ENCODE measurements at places on chromosomes 3 and 15. TPM values are rescaled to one million over a fixed set of nuclear protein-coding genes. Genes with fewer than 3 reads are reported as not detected.

RBP2 gene
- not detected for total RNA-seq

WDR49 gene
- total RNA-seq: not detected

ZIC4 gene
- 10.2 TPM for total RNA-seq

CDCP1 gene
- 0.48 TPM for total RNA-seq

SERPINI2 gene
- not detected for total RNA-seq

C3orf52 gene
- 2.1 TPM for total RNA-seq

ZKSCAN7 gene
- 6.8 TPM for total RNA-seq

DUOXA2 gene
- not detected for total RNA-seq

ZNF662 gene
- total RNA-seq: not detected

MLF1 gene
- total RNA-seq: 13.7 TPM

TMEM108 gene
- total RNA-seq: 7.1 TPM

COL6A6 gene
- not detected for total RNA-seq

UBXN7 gene
- 62.5 TPM for total RNA-seq

DLEC1 gene
- total RNA-seq: 0.17 TPM

AHSG gene
- total RNA-seq: not detected

PARP9 gene
- total RNA-seq: 16.5 TPM

ADIPOQ gene
- 0.05 TPM for total RNA-seq

IL20RB gene
- 0.94 TPM for total RNA-seq

ISLR2 gene
- total RNA-seq: 2.9 TPM

OSTN gene
- not detected for total RNA-seq

SAMD7 gene
- total RNA-seq: not detected

SLC28A2 gene
- total RNA-seq: not detected

C3orf85 gene
- total RNA-seq: not detected

TTLL13 gene
- total RNA-seq: not detected

TP63 gene
- total RNA-seq: 0.46 TPM

XCR1 gene
- total RNA-seq: not detected

SCN11A gene
- total RNA-seq: not detected
